BJ (cell line): ENCODE measurements at places on chromosomes 12 and 14.
A peak's percentile ranks its signal among the peaks of the same experiment; 100 is the strongest.

- DNase-seq, result no peak
Measured at GRCh38 chr14:74614508-74615495, 2.8 kb upstream of the LTBP2 start.

DNA sequence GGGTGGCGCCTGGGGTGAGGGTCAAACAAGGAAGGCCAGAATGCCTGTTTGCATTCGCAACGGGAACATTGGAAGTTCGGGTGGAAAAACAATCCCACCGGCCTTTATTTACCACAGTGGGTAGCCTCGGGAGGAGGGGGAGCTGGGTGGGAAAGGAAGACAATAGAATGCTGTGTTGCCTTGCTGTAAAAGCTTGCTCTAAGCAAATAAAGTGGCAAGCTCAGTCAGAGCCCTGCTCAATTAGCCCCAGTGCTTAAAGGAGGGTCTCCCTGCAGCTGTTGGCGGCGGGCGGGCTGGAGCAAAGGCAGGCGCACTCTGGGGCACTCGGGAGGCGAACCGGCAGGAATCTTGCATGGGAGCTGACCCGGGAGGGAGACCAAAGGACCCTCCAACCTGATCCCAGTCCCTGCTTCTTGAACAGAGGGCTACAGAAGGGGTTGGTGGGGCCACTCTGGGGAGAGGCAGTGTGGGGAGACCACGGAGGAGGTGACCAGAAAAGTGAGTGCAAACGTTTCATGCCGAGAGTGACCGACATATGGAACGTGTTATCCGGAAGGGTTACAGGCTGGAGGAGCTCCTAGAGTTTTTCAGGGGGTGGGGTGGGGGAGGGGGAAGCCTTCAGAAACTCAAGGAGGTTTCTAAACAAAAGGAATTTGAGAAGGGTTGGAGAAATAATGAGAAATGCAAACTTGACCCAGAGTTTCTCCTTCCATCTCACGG, 48.5 kb downstream of the NTF3 start:
- no peak for DNase-seq

GRCh38 chr12:112574896-112575558, 156.3 kb downstream of the PTPN11 start:
- DNase-seq, result no peak

- no peak for DNase-seq
Measured at GRCh38 chr14:89910691-89911009, 43.9 kb downstream of the EFCAB11 start.

GRCh38 chr12:123532808-123533649, 490 bp downstream of the RILPL1 start:
- DNase-seq, result no peak

DNA sequence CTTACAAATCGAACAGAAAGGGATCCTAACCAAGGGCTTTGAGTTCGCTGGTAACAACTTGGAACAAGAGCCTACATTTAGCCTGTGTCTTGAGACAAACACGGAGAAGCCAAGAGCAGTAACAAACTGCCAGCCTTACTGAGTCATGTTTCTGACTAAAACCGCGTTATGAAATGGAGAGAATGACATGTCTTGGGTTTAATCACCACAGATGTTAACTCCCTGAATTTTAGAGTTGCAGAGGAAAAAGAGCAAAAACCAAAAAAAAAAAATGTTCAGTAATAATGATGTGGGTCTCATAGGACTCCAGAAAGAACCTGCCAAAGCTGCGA, 1.0 kb downstream of the BLTP3B start:
- DNase-seq, result peak; percentile 63

GRCh38 chr14:51464411-51464810, 187.3 kb upstream of the FRMD6 start:
- DNase-seq, result no peak

DNA sequence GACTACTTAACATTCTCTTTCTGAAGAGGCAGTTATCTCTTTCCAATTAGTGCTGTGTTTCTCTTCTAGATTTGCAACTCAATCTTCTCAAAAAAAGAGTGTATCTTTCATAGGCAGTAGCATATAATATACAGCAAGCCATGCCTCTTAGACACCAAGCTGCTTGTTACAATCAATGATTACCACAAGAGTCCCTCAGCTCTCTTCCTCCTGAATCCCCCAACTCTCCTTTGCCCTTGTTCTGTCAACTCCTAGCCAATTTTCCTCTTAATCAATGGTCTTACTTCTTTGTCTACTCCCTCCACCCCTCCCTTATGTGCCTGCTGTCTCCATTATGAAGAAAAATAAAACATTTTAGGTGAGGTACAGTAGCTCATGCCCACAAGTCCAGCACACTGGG, 2.6 kb downstream of the TMTC1 start:
- DNase-seq, result no peak

- no peak for DNase-seq
Measured at GRCh38 chr14:100578552-100578951, 8.7 kb downstream of the BEGAIN start.

DNA sequence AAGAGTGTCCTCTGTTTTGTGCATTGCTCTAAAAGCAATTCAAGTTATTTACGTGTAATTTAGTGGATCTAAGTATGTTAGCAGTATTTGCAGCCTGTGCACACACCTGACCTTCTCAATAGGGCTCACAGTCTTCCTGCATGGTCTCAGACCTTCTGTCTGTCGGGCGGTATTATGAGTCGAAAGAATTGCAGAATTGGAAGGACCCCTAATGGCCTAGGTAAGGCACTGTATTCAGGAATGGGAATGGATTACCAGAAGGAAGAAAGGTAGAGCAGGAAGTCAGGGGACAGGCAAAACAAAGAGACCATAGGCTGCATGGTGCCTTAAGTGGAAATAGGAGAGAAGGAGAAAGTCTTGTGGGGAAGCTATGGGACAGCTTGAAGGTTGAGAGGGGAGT, 341.6 kb downstream of the VRK1 start:
- no peak for DNase-seq

DNA sequence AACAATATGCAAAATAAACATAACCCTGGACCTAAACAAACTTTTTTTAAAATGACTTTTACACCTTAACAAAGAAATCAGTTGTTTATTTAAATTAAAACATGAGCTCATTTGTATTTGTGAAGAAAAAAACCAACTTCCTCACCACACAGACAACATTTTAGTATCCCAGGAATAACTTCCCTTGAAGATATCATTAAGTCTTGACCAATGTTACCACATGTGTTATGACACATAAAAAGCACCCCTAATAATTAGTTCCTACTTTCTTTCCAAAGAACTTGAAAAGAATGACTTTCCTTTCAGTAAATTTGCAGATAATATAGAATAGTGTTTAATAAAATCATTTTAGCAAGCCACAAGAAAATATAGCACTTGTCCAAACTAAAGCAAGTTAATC, 42.4 kb downstream of the DUSP16 start:
- no peak for DNase-seq

DNA sequence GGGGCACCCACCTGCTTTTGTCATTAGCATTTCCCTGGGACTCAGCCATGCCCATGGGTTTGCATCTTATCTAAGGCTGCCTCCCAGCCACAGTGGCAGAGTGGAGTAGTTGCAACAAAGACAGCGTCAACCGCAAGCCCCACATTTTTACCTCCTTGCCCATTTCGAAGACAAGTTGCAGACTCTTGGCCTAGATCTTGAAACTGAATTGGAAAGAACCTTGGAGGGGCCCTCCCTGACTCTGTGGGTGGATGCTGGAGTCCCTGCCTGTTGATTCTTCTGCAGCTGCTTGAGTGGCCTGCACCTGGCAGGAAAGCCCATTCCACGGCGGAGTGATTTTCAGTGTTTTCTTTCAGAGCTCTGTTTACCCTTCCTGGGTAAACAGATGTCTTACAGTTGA, 309.0 kb downstream of the VRK1 start:
- no peak for DNase-seq

DNA sequence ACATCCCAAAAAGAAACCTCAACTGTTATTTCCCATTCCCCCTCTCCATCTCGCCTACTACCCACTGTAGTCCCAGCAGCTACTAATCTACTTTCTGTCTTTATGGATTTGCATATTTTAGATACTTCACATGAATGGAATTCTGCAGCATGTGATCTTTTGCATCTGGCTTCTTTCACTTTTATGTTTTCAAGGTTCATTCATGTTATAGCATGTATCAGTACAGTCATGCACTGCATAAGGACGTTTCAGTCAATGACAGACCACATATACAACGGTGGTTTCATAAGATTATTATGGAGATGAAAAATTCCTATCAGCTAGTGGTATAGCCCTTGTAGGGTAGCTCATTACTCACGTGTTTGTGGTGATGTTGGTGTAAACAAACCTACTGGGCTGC, 24.5 kb downstream of the PCNX4 start:
- no peak for DNase-seq

DNA sequence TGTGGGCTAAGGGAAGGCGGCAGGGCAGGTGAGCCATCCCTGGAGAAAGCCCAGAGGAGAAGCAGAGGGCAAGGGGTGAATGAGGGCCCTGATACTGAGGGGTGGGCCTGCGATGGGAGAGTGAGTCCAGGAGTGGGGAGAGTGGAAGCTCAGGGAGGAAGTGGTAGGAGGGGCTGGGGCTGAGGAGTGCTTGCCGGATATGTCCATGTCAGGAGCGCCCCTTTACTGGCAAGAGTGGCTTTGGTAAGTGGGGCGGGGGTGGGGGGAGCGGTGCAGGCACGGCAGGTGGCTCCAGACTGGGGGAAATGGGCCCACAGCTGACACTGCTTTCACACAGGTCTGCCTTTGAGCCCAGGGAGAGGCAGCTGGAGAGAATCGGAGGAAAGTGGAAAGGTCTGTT, 86.4 kb upstream of the GPR68 start:
- no peak for DNase-seq

GRCh38 chr12:27781680-27782079, 1.6 kb upstream of the MANSC4 start:
- DNase-seq, result no peak

DNA sequence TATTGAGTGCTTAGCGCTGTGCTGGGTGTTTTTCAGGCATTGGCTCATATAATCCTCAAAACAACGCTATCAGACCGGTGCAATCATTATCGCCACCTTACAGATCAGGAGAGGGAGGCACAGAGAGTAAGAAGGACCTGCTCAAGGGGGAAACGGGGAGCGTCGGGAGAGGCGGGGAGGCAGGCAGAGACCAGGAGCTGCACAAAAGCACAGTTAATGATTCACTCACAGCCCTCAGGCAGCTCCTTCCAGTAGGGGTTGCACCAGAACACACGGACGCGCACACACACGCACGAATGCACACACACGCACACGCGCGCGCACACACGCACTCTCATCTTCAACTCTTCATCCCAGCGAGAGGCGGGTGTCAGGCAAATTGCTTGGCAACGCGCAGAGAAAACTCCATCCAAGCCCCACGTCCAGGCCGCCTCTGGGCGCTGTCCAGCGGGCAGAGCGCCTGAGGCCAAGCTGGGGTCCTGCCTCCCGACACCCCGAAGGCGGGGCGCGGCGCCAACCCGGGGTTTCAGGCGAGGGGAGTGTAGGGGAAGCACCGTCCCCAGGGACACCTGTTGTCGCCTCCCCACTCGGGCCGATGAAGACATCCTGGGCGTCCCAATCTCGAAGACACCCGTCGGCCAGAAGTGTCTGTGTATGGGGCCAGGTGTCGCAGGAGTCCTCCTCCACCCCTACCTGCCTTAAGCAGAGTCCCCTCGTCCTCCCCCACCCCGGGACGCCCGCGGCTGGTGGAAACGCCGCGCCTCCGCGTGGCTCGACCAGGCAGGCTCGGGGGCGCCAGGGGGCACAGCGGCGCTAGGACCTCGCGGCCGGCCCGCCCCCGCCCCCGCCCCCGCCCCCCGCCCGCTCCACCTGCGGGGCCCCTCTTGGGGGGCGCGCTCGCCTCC, 35.5 kb upstream of the STON2 start:
- DNase-seq, result no peak

DNA sequence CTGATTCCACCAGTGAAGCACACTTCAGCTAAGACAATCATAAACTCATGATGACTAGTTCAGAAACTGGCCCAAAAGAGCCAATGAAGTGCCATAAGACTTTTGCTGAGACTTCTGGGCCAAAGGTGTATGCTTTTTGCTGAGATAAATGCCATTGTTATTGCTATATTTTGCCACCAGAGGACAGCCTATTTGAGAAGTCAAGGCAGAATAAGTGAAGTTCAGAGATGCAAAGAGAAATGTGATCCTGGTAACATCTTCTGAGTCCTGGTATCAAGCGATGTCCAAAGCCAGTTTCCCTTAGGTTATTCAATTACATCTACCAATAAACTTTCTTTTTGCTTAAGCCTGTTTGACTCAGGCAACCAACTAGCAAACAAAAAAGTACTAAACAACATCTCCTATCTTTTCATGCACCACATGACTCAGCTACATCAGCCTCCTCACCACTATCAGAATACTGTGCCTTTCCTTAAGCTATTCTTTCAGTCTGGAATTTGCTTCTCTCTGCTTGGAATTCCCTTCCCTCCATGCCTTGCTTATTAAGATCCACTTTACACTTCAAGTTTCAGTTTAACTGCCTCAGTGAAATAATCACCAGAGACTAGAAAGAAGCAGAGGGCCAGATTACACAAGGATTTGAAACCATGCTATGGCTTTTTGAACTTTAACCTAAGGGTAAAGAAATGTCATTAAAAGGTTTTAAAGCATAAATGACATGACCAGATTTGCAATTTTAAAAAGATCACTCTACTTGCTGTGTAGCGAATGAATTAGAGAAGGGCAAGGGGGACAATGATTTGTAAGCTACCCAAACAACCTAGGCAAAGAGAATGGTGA, 14.0 kb downstream of the CRY1 start:
- no peak for DNase-seq

DNA sequence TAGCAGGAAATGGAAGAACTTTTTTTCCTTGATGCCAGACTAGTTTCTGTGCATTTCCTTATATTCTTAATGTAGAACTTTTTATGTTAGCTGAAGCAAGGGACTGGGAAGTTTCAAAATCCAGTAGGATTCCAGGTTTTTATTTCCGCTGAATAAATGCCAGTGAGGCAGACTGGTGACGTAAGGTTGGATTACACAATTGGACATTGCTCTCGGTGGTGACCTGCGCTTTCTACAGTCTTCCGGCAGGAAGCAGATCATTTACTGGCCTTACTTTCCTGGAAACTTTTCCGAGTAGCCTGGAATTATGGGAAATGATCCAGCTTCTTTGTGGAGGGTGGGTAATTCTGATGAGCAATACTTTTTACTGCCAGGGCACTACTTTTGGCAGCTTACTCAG, 3.6 kb downstream of the IFT43 start:
- DNase-seq, result peak; percentile 21

DNA sequence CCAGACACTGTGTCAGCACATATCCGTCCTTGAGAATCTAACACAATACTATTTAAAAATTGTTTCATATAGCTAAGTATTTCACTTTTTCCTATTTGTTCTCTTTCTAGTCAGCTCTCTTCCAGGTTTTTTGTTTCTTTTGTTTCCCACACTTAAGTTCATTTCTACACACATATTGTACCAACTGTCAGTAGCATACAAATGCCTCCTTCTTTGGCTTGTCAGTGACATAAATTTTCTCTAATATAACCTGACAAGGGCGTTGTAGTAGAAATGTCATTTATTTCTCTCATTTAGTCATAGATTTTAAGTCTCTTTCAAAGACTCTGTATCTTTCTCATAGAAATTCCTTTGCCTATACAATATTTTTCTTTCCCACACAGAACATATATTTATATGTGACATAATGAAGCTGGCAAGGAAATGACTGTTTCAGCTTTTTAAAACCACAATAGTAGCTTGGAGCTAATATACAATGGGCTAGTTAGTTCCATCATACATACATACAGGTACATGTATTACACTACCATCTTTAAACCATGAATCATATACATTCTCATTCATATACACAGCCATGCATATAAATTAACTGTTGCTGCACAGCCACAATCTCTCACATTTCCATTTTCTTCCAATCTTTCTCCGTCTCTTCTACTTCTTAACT, 42.3 kb upstream of the EPS8 start:
- DNase-seq, result no peak

- DNase-seq, result no peak
Measured at GRCh38 chr12:62934239-62934798, 631 bp downstream of the PPM1H start.
